Stimulated activated CD8-positive, alpha-beta memory T cell treated with anti-CD3 and anti-CD28 coated beads, Interleukin-15, amount 100 ng/mL, for 4 hours (primary cell): ENCODE measurements at places on chromosomes 16 and 17.

- no peak for DNase-seq
Measured at GRCh38 chr16:25033852-25034251, 18.7 kb upstream of the ARHGAP17 start.

GRCh38 chr17:83194761-83195329 is 115.4 kb downstream of the METRNL start:
- DNase-seq: no peak

GRCh38 chr16:79589601-79590102 is 10.9 kb downstream of the MAF start:
- DNase-seq: no peak

GRCh38 chr17:36525113-36525512 is 9.6 kb downstream of the MYO19 start:
- DNase-seq: no peak

- no peak for DNase-seq
Measured at GRCh38 chr17:48620461-48621139, 5.5 kb upstream of the HOXB8 start.

DNA sequence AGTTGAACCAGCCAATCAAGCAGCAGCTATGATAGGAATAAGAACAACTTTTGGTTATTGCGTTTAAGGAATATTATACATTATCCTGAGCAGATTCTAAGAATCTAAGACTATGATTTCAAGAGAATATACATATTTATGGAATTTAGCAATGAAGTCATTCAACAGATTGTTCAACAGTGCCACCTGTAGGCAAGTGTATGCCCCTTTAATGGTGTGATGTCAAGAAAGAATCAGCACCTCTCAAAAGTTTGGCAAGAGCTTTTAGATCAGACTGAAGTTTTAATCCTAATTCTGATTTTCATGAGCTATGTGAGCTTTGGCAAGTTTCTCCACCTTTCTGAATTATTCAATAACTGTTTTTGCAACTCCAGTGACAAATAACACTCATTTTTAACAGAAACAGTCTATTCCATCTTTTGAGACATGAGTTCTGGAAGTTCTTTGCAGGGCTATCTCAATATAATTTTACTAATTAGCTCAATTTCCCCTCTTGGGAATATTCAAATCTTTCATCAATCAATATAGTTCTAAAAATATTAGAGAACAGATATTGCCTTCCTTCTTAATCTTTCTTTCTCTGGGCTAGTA is 474.3 kb upstream of the TOM1L1 start:
- DNase-seq: no peak

- no peak for DNase-seq
Measured at GRCh38 chr16:11356573-11357331, 11.5 kb downstream of the RMI2 start.

DNA sequence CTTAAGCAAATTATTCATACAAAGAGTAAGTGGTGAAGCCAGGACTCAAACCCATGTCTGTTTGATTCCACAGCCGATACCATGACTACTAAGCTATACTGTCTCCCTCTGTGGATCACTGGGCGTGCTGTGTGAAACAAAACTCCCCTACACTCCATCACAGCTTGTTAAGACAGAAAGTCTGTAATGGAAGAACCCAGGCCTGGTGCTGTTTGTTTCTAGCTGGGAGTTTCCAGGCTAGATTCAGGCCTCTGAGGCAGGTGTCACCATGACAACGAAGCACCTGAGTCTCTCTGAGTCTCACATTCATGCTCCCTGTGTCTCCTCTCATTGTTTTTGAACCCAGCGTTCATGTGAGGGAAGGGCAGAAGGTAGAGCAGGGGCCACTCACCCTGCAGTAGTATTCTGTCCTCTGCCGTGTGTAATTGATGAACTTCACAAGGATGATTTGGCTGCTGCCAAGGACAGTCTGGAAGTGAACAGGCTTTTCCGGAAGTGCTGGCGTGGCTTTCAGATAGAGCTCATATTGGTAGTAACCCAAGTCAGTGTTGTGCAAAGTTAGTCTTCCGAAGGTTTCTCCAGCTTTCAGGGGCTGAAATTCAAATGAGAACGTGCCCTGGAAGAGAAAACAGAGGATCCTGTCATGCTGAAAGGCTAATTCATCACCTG is 8.6 kb upstream of the VAC14 start:
- DNase-seq: no peak

- no peak for DNase-seq
Measured at GRCh38 chr17:1156864-1157263, 22.9 kb downstream of the ABR start.

DNA sequence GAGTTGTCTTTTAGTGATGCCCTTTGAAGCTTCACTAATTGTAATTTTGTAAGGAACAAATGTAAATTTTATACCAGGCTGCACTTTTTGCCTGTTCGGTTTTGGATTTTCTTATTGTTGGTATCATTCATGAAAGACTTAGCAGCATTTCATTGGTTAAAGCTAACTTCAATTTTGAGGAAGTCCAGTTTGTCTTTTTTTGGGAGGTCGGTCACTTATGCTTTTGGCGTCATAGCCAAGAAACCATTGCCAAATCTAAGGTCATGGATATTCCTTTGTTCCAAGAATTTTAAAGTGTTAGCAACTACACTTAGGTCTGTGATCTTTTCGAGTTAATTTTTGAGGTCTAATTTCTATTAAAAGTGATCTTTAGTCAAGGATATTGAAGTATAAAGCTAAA is 77.1 kb downstream of the PRKCA start:
- no peak for DNase-seq

GRCh38 chr17:33015716-33016346 is 24.2 kb downstream of the SPACA3 start:
- no peak for DNase-seq

DNA sequence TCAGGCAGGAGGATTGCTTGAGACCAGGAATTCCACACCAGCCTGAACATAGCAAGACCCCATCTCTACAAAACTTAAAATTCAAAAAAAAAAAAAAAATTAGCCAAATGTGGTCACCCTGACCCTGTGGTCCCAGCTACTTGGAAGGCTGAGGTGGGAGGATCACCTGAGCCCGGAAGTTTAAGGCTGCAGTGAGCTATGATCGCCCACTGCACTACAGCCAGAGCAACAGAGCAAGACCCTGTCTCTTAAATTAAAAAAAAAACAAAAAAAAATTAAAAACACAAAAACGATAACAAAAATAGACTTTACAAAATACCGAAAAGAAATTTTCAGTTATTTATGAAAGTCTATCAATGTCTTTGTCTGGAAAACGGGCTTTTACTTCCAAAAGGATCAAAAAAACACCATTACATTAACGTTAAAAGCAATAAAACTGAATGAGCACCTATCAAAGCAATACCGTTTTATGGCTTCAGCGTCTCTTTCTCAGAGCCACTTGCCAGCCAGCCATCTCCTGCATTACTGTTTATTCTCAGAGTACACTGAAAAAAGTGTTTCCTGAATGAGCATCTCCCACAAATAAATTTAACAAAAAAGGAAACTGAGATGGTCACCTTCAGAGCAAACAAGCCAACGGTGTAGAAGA is 6.1 kb downstream of the USP7 start:
- DNase-seq: no peak

GRCh38 chr17:444879-445454 is 92.4 kb upstream of the RPH3AL start:
- DNase-seq: no peak

DNA sequence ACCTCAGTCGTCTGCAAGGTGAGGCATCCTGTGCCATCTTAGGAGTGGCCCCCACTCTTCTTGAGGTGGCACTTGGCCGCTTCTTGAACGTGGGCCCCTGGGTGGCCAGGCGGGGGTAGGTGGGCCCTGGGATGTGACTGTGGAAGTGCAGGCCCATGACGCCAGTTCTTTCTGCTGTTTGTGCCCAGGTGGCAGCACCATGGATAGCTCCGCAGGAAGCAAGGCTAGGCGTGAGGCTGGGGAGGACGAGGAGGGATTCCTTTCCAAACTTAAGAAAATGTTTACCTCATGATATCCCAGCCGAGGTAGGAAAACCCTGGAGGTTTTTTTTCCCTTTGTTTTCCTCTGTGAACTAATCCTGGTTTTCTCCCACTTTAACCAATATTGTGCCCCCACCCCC is 19.8 kb downstream of the NMRAL1 start:
- DNase-seq: no peak

DNA sequence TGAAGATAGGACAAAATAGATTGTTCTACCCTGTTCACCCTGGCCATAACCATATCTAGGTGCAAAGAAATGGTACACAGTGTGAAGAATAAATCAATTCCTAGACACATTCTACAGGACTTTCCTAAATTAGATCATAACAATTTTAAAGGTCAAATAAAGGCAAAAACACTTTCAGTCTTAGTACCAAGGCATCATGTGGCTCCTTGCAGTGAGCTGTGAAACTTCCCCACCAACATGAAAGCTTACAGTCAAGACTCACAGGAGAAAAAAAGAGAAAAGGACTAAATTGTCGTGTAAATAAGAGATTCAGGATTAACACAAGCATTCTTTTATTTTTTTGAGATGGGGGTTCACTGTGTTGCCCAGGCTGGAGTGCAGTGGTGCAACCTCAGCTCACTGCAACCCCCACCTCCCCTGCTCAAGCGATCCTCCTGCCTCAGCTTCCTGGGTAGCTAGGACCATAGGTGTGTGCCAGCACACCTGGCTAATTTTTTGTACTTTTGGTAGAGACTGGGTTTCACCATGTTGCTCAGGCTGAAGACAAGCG is 14.2 kb downstream of the NSMCE1 start:
- no peak for DNase-seq

GRCh38 chr17:80660527-80661198 is 116.0 kb downstream of the RPTOR start:
- DNase-seq: no peak

DNA sequence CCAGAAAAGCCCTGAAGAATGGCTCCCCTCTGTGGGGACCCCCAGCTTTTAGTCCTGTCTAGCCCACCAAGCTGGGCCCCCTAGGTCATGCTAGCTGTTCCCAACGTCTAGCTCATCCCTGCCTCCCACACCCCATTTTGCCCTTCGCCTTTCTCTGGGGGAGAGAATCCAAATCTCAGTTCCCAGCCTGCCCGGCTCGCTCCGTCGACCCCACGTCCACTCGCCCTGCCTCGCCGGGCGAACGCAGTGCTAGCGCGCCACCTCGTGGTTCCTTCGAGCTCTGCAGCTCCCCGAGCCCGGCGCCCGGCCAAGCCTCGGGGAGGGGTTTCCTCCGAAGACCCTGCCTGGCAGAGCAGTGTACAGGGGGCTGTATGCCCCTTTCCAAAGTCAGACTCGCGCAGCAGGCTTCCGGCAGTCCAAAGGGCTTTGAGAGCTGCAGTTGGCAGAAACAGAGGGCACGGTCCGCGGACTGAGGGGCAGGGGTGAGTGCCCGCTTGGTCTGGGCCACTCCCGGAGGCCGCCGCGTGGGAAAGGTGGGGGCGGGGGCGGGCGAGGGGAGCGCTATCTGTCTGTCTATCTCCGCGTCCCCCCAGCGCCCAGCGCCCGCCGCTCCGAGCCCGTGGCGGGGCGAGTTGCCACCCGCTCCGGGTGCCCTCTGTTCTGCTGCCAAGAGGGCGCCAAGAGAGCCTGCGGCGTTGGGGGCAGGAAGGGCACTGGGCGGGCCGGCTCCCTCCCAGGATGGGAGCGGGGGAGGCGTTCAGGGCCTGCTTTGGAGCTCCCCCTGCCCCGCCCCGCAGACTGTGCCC is 1.7 kb upstream of the DLX3 start:
- DNase-seq: no peak

- peak; percentile 15 for DNase-seq
Measured at GRCh38 chr17:75487351-75488070, 27.8 kb downstream of the CASKIN2 start.

- no peak for DNase-seq
Measured at GRCh38 chr17:838486-838885, 56.3 kb downstream of the MRM3 start.

GRCh38 chr17:68863091-68863652 is 92.0 kb downstream of the ABCA8 start:
- no peak for DNase-seq

GRCh38 chr17:51802544-51802943 is 356.0 kb downstream of the CA10 start:
- DNase-seq: no peak

- DNase-seq: no peak
Measured at GRCh38 chr16:10465821-10466220, 80.0 kb downstream of the ATF7IP2 start.

DNA sequence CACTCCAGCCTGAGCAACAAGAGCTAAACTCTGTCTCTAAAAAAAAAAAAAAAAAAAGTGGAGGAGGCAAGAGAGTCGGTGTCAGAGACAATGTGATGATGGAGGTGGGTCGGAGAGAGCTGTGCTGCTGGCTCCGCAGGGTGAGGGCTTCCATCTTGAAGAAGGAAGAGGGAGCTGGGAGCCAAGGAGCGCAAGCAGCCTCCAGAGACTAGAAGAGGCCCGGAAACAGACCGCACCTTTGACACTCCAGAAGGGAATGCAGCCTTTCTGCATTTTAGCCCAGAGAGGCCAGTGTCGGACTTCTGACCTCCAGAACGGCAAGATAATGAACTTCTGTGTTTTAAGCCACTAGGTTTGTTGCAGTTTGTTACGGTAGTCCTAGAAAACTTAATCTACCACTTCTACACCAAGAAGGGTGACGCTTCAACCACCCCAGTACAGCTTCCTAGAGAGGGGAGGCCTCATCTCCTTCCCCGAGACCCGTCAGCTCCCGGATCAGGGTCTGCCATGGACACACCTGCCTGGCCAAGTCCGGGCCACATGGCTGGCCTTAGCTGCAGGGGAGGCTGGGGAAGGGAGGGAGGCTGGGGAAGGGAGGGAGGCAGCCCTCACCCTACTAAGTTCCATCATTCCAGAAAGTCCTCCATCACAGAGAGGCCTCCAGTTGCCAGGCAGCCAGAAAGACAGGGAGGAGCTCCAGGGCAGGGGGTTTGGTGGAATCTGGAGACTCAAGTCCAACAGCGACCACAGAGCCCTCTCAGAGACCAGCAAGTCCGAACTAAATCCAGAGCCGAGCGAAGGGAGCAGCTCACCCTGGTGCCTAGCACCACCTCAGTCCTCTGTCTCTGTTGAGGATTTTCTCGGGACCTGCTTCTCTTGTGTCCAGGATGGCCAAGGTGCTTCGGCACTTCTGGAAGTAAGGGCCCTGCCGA is 13.2 kb upstream of the RBFOX3 start:
- no peak for DNase-seq

DNA sequence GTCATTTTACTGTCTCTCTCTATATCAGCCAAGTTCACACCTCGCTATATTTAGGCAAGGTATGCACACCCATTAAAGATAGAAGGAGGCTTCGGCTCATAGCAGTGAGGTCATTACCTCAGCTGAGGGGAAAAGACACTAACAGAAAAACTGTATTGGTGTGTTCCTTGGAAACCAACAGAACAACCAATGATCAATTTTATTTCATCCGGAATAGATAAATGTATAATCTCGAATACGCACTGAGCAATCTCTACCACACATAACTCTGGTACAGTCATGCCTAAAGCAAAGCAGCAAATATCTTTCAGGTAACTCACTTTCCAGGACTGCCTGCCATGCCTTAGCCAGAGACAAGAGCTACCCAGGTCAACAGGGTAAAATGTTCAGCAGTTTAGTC is 109.9 kb upstream of the CORO6 start:
- DNase-seq: no peak

GRCh38 chr17:42781639-42782165 is 1.3 kb downstream of the WNK4 start:
- no peak for DNase-seq
